Stimulated activated CD4-positive, alpha-beta T cell treated with anti-CD3 and anti-CD28 coated beads, TNF-alpha, amount 100 ng/mL, for 1 hour (primary cell): ENCODE measurements at places on chromosomes 7 and 10.

DNA sequence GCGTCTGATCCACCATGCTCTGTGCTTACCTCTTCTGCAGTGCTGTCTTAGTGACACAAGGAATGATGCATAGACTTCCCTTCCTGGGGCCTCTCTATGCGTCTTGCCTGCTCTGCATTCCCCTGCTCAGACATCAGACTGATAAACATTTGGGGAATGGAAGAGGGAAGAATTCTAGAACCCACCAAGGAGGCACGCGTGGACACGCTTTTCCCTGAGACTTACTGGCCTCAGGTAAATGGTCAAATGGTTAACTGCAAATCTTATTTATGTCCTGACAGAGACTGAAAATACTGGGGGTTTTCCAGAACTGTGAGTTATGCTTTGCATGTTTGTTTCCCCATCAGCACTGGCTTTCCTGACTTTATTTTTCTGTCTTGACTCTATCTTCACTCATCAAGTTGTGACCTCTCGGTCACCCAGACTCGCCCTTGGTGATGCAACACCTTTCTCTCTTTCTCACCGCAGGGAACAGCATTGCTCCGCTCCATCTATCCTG lies 285.9 kb upstream of the FZD8 start:
- DNase-seq = no peak

GRCh38 chr7:35816514-35816913 lies 15.7 kb downstream of the SEPTIN7 start:
- no peak for DNase-seq

DNA sequence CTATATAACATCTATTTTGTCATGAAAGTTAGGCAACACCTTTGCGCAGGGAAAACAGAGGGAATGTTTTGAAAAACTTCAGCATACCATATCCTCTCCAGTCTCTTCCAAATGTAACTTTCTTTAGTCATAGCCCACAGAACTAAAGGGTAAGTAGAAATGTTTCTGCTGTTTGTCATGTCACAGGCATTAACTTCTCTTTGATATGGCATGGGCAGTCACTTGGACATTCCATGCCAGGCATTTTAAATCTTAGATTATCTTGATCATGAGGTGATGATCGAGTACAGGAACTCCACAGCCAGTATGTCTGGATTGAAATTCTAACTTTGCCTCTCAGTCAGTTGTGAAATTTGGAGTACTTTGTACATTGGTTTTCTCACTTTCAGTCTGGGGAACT lies 27.5 kb upstream of the ETV1 start:
- DNase-seq = no peak

DNA sequence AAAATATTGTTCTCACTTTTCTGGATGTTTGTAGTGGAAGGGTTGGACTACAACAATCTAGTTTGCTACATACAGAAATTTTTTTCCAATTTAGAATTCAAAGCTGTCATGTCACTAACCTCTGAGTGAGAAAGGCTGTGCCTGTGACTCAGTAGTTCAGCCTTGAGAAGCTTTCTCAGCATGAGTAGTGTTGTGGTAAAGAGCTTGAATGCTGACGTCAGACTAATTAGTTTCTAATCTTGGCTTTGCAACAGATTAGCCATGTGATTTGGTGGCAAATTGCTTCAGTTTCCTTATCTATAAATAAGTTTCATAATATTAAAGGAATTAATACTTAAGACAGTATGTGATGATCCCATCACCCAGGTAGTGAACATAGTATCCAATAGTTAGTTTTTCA lies 83.8 kb downstream of the ABCA13 start:
- DNase-seq = no peak

GRCh38 chr10:37957841-37958240 lies 18.6 kb downstream of the ZNF25 start:
- DNase-seq = no peak

DNA sequence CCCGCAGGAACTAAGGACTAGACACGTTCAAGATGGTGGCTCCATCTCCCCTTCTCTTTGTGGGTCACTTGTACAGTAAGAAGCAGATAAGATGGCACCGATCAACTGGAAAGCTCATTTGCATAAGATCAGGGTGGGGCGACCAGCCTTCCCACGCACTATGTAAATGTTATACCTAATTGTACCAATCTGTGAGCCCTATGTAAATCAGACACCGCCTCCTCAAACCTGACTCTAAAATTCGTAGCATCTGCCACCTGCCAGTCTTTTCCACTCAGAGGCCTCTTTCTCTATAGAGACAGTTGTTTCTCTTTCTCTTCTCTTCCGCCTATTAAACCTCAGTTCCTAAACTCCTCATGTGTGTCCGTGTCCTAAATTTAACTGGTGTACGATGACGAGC lies 324.5 kb downstream of the PHF14 start:
- no peak for DNase-seq

- no peak for DNase-seq
These were observed 79.6 kb downstream of the RAPGEF5 start for GRCh38 chr7:22277375-22277774.

DNA sequence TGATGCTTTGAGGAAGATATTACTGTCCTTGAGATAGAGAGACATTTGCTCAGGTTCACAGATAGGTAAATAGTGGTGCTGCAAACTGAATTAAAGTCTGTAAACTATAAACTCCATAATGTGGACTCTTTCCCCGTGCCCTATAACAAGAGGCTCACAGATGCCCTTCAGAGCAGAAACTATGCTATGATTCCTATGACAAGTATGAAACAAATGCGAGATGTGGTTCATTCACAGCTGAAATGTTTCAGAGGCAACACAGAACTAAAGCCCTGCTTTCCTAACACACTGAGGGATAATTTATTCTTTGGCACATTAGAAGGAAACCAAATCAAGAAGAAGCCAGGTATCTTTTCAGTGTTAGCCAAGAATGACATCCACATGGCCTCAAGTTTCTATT lies 13.4 kb downstream of the CHUK start:
- DNase-seq = no peak

GRCh38 chr10:53622201-53622600 lies 849.6 kb upstream of the MBL2 start:
- DNase-seq = no peak

DNA sequence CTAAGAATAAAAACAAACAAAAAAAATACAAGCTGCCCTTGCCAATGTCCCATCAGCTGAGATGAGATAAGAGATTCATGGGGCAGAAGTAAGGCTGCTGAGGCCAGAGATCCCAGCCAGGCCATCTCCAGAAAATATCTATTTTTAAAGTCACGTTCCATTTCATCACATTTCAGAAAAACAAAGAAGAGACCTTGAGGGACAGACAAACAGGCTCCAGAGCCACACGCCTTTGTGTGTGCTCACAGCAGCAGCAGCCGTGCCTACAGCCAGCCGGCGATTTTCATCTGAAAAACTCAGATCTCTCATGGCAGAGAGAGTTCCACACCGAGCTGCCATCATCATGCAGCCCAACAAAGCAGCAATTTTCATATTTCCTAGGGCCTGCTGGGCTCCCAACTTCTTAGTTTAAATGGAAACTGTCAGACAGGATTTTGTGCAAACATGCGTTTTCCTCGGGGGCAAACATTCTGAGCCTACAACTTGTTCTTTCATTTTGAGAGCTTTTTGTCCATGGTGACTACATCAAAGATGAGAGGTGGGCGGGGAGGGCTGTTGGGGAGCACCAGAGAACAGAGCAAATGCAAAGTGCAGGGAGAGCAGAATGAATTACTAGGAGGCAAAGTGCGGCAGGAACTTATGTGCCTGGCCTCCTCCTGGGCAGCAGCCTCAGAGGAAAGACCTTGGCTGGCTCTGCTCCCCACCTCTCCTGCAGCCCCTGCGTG lies 38.8 kb downstream of the DLG5 start:
- no peak for DNase-seq

DNA sequence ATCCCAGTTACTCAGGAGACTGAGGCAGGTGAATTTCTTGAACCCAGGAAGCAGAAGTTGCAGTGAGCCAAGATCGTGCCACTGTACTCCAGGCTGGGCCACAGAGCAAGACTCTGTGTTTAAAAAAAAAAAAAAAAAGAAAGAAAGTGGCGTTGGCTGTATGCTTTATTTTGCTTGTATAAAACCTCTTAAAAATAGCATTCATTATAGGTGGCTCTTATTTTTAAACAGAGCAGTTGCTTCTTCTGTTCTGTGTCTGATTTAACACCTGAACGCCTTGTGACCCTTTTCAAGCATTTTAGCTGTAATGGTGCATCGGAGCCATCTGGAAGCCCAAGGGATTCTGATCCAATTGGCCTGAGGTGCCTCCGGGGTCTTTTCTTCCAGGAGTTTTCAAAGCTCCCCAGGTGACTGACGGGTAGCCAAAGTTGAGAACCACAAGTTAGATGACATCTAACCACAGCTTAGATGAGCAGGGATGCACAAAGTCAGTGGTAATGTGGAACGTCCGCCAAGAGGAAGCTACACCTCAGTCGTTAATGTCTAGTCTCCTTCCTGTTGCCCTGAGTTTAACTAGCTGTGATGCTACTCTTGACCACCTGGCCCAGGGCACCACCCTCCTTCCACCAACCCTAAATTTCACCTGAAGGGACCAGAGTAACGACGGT lies 274.6 kb upstream of the KLF6 start:
- DNase-seq = no peak

GRCh38 chr7:158351481-158351880 lies 236.1 kb downstream of the PTPRN2 start:
- no peak for DNase-seq

- DNase-seq = no peak
These were observed 13.4 kb downstream of the SLC13A4 start for GRCh38 chr7:135714534-135715009.

GRCh38 chr7:51067757-51068156 lies 248.9 kb downstream of the COBL start:
- DNase-seq = no peak

GRCh38 chr10:113553149-113553548 lies 296 bp downstream of the HABP2 start:
- DNase-seq = no peak

- no peak for DNase-seq
These were observed 129.9 kb upstream of the ITGB1 start for GRCh38 chr10:33087922-33088321.

DNA sequence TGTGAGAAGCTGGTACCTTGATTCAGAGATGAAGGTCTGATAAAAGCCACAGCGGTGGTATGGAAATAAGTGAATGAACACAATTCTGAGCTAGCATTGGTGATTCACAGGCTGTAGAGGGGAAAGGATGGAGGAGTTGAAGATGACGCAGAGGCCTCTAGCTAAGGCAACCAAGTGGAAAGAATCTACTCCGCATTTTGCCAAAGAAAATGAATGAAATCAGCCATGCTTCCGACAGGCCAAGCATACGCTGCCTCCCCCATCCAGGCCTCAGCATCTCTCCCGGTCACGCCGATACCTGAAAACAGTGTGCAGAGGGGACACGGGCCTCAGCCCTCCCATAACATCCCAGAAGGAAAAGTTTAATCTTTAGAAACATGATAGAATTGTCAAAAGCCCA lies 124.3 kb upstream of the UNC5B start:
- DNase-seq = no peak

DNA sequence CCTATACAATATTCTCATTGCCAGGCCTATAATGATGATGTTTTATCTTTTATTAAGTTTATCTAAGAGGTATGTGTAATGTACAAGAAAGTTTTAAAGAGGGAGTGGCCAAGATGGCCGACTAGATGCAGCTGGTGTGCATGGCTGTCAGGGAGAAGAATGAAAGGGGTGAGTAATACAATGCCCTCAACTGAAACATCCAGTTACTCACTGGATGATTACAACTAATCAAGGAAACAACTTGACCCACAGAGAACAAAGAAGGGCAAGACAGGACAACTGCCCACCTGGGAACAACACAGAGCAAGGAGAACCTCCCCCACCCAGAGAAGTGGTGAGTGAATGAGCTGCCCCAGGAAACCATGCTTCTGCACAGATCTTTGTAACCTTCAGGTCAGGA lies 880.0 kb upstream of the LRRTM3 start:
- no peak for DNase-seq

GRCh38 chr10:3889961-3890522 lies 105.0 kb upstream of the KLF6 start:
- DNase-seq = no peak

DNA sequence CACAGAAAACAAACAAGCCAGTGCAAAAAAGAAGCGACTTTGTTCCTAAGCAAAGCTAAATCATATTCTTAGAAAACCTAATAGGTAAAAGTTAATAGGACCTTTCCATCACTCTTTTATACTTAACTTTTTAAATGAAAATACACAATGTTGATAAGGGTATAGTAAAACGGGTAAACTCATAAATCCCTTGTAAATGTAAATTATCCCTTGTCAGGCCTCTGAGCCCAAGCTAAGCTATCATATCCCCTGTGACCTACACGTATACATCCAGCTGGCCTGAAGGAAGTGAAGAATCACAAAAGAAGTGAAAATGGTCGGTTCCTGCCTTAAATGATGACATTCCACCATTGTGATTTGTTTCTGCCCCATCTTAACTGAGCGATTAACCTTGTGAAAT lies 76.4 kb downstream of the GSAP start:
- DNase-seq = no peak

- no peak for DNase-seq
These were observed 88.6 kb downstream of the LYZL1 start for GRCh38 chr10:29377333-29377961.

DNA sequence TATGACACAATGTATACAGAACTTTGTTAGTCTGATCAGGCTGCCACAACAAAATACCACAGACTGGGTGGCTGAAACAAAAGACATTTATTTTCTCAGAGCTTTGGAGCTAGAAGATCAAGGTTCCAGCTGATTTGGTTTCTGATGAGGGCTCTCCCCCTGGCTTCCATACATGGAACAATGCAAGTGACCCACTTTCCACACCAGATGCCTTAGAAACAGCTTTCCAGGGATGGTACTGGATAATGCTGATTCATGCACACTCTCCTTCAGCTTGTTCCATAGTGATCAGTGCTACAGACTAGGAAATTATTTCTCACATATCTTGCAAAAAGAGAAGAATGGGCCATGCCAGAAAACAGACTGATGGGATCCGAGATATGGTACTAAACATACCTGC lies 1274.9 kb upstream of the SORCS1 start:
- no peak for DNase-seq

GRCh38 chr10:30606313-30606712 lies 23.2 kb downstream of the LYZL2 start:
- no peak for DNase-seq

DNA sequence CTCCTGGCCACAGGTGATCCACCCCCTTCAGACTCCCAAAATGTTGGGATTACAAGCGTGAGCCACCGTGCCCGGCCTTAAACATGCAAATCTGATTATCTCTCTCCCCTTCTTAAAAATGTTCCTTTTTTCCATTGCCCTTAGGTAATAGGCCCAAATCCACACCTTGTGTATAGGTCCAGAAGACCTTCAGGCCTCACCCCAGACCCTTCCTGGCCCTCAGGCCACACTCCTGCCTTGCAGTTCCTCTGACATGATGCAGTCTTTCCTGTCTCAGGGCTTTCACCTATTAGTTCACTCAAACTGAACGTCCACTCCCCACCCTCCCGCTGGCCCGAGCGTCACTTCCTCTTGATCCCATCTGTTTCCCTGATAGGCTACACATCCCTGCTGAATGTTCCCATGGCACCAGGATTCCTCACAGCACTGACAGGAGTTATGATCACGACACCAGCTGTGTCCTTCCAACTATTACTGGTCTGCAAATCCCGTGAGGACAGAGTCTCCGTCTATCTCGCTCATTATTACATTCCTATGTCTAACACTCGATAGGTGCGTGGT lies 46.4 kb downstream of the DENND2A start:
- DNase-seq = no peak

- no peak for DNase-seq
These were observed 256.6 kb downstream of the SORCS3 start for GRCh38 chr10:104897696-104898095.

- DNase-seq = no peak
These were observed 185.2 kb downstream of the WDR37 start for GRCh38 chr10:1241322-1241890.
